ENCODE measurements at places on chromosomes 5 and 9.
A peak's percentile ranks its signal among the peaks of the same experiment; 100 is the strongest.

- no peak for DNase-seq
These were observed 273.5 kb upstream of the CCNG1 start for GRCh38 chr5:163163858-163164257.

DNA sequence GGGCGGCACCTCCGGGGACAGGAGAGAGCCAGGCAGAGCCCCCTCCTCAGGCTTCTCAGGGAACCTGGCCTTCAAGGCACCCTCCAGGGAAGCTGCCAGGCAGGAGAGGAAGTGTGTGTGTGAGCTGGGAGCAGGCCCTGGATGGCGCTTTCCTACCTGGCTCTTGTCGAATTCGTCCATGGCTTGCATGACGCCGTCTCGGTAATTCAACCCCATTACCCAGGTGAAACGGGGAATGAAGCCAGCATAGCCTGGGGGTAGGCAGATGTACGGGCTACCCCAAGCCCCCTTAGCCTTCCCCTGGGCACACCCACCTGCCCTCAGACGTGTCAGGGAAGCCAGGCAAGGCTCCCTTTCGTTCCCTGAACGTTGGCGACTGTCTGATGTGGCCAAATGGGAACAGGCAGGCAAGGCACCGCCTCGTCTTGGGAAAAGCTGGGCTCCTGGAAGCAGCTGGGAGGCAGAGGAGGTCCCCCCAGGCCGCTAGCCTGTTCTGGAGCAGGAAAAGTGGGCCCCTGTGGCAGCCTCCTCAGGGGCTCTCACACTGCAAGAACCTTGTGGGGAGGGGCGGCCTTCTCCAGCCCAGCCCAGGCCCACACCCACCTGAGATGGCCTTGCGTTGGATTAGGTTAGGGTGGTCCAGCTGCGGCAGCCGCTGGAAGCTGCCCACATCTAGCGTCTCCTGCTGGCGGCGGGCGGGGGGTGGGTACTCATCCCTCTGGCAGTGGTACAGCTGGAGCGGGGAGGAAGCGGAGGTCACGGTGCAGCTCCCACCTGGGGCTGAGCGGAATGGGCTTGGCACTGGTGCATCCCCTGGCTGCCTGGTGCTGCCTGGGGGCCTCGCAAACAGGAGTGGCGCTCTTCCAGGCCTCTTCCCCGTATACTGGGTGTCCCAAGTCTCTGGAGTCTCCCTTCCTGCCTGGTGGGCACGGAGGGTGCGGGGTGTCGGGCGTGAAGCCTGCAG, 3.7 kb downstream of the TUBB4B start:
- no peak for DNase-seq

DNA sequence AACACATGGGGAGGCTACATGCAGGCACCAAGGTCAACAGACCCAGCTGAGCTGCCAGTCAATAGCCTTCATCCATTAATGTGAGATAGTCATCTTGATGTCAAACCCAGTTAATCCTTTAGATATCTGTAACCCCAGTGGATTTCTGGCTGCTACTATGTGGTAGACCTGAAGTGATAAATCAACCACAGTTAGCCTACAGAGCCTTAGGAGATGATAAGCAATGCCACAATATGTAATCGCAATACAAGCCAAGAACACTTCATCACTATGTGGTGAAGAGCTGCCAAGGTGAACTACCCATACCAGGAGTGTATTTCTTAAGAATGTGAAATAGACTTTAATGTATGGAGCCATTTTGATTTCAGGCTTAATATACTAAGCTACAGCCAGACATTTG, 1175.5 kb downstream of the DTWD2 start:
- DNase-seq: no peak

GRCh38 chr9:123377211-123377971, 21.4 kb downstream of the CRB2 start:
- no peak for DNase-seq

GRCh38 chr9:135521608-135522095, 412 bp downstream of the LCN1 start:
- DNase-seq: no peak

GRCh38 chr9:13064676-13065075, 214.8 kb downstream of the MPDZ start:
- no peak for DNase-seq

- DNase-seq: no peak
These were observed 80.3 kb downstream of the GADD45G start for GRCh38 chr9:89684912-89685636.

DNA sequence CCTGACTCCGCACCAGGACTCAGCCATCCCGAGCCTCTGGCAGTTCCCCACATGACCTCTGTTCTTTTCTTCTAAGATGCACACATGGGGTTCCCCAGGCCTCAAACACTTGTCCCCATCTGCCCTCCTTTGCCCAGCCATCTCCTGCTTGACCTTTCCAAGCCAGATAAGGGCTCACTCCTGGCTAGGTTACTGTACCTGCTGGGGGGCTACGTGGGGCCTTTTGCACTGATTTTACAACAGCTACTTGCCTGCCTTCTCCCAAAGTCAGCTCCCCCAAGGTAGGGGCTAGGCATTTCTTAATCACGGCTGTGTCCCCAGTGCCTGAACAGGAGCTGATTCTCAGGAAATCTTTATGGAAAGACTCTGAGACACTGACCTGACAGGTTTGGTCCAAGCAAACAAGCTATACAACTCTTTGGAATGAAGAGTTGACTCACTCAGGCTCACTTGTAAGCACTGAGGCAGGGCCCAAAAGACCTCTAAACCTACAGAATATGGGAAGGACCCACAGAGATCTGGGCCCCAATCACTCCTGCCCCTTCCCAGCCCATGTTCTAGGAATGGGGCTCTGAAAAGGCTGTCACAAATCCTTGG, 2.5 kb downstream of the MACROH2A1 start:
- no peak for DNase-seq

DNA sequence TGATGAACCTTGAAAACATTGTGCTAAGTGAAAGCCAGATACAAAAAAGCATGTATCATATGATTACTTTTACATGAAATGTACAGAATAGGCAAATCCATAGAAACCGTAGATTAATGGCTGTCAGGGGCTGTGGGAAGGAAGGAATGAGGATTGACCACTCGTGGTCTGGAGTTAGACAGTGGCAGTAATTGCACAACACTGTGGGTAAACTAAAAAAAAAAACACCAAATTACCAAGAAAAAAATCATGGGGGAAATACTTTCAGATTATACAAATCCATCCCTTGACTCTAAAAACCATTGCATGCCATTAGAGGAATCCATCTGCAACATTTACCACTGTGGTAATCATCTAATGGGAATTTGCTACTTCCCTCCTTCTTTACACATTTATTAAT, 140.0 kb downstream of the SIL1 start:
- DNase-seq: no peak

DNA sequence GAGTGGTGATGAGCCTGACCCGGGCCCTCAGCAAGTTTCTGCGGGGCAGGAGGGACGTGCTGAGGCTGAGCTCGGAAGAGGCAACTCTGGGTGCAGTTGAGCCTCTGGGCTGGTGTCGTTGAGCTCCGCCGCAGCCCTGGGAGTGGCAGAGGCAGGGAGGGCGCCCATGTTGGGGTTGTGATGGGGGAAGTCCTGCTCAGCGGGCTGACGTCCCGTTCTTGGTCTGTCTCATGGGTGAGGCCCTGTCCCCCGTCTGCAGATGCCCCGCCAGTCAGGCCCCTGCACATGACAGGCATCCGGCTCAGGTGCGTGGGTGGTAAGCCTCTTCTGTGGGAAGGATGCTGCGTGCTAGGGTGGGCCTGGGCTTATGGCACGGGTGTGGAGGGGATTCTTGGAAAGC, 64.3 kb downstream of the RXRA start:
- DNase-seq: peak; percentile 76

DNA sequence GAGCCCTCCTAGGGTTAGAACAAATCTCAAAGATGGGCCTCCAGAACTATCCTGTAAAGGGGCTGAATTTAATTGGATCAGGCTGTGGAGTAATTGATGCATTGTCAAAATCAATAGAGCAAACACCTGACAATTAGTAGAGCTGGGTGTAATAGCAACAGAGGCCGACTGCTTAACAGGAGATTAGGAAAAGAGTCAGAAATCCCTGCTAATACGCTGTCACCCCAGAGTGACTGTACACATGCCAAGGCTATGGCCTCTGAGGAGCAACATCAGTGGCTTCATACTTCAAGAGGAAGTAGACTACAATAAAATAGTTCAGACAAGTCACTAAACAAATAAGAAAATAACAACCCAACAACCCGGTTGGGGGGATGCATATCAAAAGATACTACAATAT, 18.7 kb upstream of the GRPEL2 start:
- DNase-seq: no peak

- DNase-seq: no peak
These were observed 145.3 kb upstream of the ZNF462 start for GRCh38 chr9:106717686-106718085.

GRCh38 chr9:26893030-26893676, 551 bp upstream of the CAAP1 start:
- DNase-seq: no peak

- DNase-seq: no peak
These were observed 170.9 kb downstream of the SEC61B start for GRCh38 chr9:99392986-99393385.

DNA sequence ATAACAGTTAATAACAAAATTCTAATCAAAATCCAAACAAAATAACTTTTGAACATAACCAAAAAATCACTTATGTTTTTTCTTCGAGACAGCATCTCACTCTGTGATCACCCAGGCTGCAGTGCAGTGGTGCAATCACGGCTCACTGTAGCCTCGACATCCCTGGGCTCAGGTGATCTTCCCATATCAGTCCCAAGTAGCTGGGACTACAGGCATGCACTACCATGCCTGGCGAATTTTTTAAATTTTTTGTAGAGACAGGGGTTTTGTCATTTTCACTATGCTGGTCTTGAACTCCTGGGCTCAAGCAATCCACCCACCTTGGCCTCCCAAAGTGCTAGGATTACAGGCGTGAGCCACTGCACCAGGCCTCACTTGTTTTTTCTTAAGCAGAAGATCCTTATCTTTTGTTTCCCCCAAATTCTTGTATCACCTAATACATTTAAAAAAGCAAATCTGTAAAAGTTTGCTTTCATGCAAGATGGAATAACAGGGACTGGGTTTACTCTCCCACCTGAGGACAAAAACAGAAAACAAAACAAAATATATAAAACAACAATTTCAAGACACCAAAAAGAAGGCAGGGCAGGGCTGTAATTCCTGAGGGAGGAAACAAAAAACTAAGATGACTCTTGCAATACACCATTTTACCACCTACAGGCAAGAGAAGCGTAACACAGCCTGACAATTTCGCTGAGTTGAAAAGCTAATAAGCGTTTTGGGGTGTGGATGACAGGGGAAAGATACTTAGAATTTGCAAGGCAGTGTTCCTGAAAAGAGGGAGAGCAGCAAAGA, 71.4 kb downstream of the RAPGEF6 start:
- DNase-seq: no peak

DNA sequence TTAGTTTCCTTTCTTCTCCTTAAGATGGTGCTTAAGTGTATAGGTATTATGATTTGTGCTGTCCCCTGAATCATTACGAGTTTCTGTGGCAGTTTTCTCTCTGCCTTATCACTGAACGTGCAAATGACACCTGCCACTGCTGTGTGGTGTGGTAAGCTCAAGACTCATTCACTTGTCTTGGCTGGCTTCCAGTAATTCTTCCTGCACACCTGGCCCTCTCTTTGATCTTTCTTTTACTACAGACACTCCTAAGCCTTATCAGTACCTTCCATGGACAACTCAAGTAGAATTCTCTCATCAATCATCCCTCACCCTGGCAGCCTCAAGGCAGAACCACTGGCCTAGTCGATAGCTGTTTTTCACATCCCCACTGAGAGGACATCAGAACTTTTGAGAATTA, 82.6 kb upstream of the ADAMTS19 start:
- no peak for DNase-seq

GRCh38 chr5:40333459-40334241, 346.1 kb upstream of the PTGER4 start:
- no peak for DNase-seq

DNA sequence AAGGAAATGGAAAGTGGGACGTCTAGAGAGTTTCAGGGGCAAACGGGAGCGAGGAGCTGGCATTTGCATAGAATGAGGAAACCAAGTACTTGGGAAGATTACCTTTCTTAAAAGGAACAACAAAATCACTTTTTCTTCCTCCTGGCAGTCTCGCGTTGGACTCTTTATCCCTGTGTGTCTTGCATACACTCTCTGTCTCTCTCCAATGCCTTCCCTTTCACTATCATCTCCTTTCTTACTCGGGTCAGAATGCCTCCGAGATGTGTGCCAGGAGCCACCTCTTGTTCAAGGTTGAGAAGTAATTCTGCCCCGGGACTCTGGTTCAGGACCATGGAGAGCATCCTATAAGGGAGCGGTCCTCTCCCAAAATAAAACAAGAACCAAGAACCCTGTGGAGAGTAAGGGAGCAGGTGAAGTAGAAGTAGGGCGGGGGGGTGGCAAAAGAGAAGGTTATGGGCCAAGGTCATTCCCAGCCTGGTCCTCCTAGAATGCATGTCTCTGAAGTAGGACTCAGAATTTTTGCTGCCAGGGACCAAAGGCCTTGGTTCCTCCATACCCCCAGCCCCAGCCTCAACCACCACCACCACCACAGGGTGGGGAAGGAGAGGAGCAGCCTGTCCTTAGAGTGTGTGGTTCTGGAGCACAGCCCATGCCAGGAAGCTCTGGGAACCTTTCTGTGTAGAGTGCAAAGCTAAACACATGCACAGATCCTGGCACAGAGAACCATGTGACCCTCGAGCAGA, 72.1 kb upstream of the ARAP3 start:
- peak; percentile 11 for DNase-seq

DNA sequence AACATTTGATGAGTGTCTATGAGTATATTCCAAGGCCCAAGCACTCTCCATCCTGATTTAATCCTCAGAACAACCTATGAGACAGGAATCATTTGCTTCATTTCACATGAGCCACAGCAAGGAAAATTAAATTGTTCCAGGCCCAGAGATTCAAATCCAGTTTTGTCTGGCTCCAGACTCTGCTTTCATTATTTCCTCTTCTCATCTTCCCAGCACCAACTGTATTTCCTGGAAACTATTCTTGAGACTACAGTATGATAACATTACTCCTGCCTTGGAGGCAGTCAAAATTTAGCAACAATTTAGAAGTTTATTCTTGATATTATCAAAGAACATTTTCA, 194.5 kb downstream of the ZNF608 start:
- DNase-seq: no peak
